ENCODE measurements at places on chromosomes 7 and 10.

- no peak for ATAC-seq
These were observed 63.1 kb upstream of the CNTNAP2 start for GRCh38 chr7:146053492-146053891.

DNA sequence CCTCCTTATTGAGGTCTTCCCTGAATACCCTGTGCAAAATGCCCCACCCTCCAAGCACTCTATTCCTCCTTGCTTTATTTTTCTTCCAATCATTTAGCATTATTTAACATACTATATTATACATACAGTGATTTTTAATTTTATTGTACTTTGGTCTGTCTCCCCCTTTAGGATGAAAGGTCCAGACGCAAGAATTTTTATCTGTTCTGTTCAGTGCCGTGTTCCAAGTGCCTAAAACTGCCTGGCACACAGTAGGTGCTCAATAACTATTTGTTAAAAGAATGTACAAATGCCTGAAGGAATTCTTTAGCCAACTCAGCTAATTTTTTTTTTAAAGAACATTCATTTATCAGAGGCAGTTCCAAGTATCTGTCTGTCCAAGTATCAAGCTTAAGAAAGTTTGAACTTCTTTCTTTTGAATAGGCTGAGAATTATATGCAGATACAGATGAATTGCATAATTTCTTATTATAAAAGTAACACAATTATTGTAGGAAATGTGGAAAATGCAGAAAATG is 34.1 kb upstream of the SLC25A13 start:
- ATAC-seq, result no peak

DNA sequence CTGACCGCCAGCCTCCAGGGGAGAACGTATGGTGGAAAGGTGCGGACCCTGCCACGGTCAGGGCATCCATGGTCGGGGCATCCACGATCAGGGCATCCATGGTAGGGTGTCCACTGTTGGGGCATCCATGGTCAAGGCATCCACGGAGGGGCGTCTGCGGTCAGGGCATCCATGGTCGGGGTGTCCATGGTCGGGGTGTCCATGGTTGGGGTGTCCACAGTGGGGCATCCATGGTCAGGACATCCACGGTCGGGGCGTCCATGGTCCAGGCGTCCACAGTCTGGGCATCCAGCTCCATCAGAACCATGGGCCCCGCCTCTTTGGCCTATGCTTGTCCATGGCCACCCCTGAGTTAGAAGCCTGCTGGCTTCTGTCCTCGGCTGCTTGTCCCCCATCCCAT is 148.1 kb downstream of the ADARB2 start:
- ATAC-seq, result no peak

DNA sequence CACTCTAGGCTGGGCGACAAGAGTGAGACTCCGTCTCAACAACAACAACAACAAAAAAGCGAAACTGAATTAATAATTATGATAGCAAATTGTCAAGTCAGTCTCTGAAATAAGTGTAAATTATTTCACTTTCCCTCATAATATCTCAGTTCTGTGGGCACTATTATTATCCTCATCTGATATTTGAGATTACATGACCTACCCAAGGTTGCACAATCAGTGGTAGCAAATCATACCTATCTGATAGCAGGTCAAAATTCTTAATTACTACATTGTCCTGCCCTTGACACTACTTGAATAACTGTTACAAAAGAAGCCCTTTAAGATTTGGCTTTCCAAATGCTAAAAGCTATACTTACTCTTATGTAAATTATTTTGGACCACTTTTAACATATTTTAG is 115.2 kb upstream of the GPR22 start:
- no peak for ATAC-seq

- no peak for ATAC-seq
These were observed 108.4 kb upstream of the ZWINT start for GRCh38 chr10:56469482-56469881.

DNA sequence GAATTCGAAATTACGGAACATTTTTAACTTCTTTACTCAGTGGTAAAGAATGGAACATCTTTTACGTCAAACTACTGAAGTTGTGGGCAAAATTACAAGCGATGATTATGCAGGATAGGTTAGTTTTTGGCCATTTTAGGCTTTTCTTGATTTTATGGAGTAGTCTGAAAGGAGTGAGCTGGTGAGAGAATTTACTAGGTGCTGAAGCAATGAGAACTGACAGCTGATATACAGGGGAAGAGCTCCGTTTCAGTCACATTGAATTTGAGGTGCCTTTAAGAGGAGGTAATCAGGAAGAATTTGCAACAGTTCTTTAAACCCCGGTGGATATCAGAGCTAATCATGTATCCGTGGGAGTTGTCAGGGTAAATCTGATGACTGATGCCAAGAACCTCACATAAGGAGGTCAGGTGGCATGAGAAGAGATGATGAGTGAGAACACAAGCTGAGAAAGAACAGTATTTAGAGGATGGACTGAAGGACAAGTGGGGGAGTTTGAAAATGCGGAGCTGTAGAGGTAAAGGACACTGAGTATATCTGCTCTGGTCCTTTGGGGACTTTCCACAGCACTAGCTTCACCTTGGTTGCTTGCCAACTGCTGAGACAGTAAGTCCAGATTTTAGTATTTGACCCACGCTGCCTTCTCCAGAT is 104.3 kb downstream of the AHR start:
- no peak for ATAC-seq

- no peak for ATAC-seq
These were observed 14.6 kb upstream of the MLXIPL start for GRCh38 chr7:73638911-73639310.

- ATAC-seq, result no peak
These were observed 266.5 kb upstream of the NPY start for GRCh38 chr7:24017519-24017918.

DNA sequence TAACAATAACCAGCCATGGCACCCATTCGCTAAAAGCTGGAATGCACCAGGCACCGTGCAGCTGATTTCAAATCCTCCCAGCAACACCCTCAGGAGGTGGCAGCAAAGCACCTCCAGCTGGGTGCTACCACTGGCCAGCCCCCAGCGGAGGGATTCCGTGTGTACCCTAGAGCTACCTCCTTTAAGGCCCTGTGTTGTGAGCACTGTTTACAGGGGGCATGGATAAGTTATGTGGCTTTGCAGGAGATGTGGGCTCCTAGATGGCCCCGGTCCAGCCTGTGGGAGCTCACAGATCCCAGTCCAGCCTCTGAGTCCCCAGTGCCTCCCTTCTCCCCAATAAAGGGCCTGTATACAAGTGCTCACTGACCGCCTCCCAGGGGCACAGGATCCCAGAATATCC is 27.1 kb downstream of the TNRC18 start:
- ATAC-seq, result peak; percentile 46

DNA sequence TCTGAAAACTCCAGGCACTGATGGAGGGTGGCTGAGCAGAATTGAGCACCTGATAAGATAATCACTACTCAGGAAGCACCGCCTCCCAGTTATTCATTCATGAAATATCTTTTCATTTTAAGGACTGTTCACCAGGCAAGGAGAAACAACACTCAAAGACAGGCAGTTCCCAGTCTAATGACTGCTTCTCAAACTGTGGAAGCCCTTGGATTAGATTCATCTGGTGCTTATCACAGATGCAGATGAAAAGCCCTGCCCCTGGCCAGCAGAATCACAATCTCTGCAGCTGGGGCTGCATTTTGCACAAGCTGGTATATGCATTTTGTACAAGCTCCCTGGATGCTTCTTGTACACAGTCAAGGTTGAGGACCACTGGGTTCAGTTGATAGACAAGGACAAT is 109.7 kb downstream of the ELMO1 start:
- no peak for ATAC-seq

DNA sequence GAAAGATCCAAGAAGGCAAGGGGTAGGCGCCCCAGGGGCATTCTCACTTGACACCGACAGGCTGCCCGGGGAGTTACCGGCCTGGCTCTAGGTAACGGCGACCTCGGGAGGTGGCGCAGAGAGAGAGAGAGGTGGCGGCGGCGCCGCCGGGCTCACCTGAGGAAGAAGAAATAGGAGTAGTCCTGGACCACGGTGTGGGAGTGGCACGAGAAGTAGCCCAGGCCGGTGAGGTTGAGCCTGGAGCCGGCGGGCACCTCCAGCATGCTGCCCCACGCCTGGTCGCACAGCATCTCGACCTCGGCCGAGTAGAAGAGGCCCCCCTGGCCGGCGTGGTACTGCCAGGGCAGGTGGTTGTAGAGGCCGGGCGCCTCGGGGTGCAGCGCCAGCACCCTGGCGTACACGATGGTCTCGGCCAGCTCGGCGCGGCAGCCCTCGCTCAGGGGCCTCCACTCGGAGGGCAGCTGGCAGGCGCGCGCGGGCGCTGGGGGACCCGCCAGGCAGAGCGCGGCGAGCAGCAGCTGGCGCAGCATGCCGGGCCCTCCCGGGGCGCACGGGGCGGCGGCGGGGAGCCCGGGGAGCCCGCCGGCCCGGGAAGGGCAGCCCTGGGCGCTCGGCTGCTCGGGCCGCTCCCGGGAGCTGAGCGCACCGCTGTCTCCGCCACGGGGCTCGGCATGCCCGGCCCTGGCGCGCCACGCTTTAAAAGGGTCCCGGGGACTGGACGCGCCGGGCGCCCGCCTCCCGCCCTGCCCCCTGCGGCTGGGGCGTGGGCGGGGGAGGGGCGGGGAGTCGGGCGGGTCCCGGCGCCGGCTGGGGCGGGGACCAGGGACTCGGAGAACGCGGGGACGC is at the start of gene CCDC3:
TSS of gene CCDC3 (minus strand) at position 673 of the 846 bp plus-strand sequence. CDS start at position 530, 143 bp downstream.
- ATAC-seq, result peak; percentile 54

- ATAC-seq, result no peak
These were observed 67.5 kb downstream of the CHST15 start for GRCh38 chr10:124025660-124026588.

- ATAC-seq, result no peak
These were observed 102.1 kb downstream of the RTKN2 start for GRCh38 chr10:62166331-62167131.

- no peak for ATAC-seq
These were observed 27.0 kb downstream of the MYL10 start for GRCh38 chr7:101602082-101602481.

DNA sequence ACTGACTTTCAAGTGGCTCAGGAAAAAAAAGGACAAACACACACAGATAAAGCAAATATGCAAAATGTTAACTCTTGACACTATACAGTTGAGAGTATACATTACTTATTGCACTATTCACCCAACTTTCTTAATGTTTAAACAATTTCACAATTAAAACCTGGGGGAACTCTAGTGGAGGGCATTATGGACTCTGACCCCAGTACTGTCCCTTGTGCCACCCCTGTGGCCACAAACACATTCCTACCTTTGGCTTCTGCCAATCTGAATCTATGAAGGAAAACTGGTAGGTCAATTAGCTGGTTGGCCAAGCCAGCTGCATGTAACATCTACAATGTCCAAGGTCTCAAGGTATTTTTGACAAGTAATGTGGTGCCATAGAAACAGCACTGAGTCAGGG is 7.5 kb upstream of the FGFR2 start:
- no peak for ATAC-seq

DNA sequence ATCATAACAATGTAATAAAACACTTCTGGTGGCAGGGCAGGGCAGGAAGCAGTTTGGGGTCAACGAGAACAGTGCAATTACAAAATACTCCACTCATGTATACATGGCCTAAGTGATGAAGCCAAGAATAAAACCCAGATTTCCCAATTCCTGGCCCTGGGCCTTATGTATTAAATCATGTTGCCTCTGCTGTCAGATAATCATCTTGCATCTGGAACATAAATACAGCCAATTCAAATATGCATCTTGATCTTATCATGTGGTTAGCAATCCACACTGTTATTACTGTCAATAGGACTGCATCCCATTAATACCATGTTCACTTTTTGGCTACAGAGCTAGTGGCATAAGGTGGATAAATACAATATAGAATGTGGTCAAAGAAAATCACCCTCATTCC is 186.5 kb upstream of the SLC25A13 start:
- ATAC-seq, result no peak

DNA sequence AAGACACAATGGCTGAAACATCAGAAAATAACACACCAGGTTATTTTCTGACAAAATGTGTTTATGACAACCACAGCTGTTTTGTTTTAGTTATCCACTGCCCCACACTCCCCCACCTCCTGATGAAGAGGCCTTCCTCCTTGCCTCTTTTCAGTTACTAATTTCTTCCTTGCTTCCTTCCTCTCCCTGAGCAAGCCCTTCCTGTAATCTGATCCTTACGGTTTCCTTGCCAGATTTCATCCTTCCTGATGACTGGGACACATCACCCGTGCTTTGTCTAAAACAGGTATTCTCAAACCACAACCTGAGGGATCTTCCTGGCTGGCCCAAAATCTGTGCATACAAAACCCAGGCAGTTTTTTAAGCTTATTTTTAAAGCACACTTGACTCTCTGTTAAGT is 39.4 kb downstream of the CHST15 start:
- ATAC-seq, result peak; percentile 49

- ATAC-seq, result peak; percentile 22
These were observed 144.0 kb downstream of the PLPP4 start for GRCh38 chr10:120600871-120601649.

DNA sequence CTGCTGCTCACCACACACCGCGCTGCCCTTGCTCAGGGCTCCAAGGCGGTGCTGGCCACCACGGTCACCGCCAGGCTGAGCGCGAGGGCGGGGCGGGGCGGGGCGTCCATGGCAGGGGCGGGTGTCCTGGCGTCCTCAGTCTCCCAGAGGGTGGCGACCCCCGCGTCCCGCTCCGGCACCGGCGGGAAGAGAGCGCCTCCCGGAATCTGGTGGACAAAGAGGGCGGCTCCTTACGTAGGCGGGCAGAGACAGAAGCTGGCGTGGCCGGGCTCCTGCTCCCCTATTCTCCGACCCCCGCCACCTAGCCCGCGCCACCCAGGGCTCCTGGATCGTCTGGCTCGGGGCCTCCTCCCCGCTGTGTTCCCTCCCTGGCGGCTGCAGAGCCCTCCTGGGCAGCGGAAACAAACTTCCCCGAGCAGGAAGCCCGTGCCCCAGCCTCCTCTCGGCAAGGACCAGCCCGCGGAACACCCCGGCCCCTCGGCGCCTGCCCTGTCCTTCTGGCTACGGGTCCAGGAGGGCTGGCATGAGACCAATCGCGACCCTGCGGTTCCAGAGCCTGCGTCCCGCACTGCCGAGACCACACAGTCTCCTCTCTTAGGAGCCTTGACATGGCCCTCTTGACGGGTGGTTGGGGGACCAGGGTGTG is 133.8 kb upstream of the ZNF92 start:
- ATAC-seq, result peak; percentile 48

DNA sequence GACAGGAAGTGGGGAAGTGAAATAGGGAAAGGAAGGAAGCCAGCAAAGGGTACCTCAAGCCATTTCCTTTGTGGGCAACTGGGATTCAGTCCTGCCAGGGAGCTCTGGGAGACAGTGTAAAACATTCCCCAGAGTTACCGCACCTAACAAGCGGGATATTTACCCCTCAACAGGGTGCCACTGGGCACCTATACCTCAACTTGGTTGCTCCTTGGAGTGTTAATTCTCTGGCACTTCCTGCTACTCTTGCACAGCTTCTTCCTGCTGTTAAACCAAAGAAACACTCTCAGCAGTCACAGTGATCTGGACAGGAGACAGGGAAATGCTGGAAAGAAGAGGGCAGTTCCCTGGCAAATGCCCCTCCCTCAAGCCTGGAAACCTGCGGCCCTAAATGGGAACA is 151.3 kb downstream of the REEP3 start:
- ATAC-seq, result no peak

GRCh38 chr10:97499561-97500296 is 1.0 kb downstream of the UBTD1 start:
- ATAC-seq, result no peak

Measured in esophagus mucosa (tissue), 1 donor.